NCI-H1930 (cell line): ENCODE measurements at places on chromosomes 16 and 17.

GRCh38 chr17:55625521-55625920, 97.1 kb downstream of the TMEM100 start:
- no peak for DNase-seq

GRCh38 chr16:21642861-21643260, 9.5 kb downstream of the IGSF6 start:
- no peak for DNase-seq

- no peak for DNase-seq
These were observed 589 bp downstream of the XYLT2 start for GRCh38 chr17:50346313-50347116.

- DNase-seq: no peak
These were observed 4.3 kb upstream of the SPN start for GRCh38 chr16:29658705-29659104.

GRCh38 chr16:19113577-19114358, at the start of gene ITPRIPL2:
Gene ITPRIPL2, plus strand, starts transcription at chr16:19113964. Its CDS starts 498 bp downstream, at chr16:19114462.
- DNase-seq: peak; percentile 21

- DNase-seq: no peak
These were observed 54.8 kb downstream of the VAC14 start for GRCh38 chr16:70746040-70746707.
